ENCODE measurements at places on chromosomes 4 and X. TPM values are rescaled to one million over a fixed set of nuclear protein-coding genes. Genes with fewer than 3 reads are reported as not detected.

DNA sequence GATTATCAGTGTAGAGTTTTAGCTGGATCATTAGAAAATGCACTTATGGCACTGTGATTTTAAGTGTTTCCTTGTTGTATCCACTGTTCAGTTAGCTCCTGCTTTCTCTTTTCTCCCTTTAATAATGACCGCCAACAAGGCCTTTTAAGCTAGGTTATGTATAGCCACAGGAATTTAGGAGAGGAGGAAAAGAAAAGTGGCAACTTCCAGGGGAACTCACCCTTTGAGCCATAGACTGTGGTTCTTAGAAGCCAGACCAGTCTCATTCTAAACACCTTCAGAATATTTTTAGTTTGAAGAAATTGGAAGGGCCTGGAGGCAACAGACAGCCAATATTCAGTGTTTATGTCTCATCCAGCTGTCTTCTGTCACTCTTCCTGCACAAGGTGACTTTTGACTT, 6.1 kb downstream of the FGF2 start:
- no peak overlapping the region for H3K4me3 ChIP-seq
- no peak overlapping the region for H3K27ac ChIP-seq
- DNase-seq, result no peak
- no peaks in the 10 kb centered on the region for H3K36me3 ChIP-seq
- 0 out of 2 replicates have a peak, but pooled peaks cover 7% of the 10 kb centered on the region for H3K4me1 ChIP-seq
- H3K27me3 ChIP-seq, result no peaks in the 10 kb centered on the region

- no peak for DNase-seq
- H3K4me3 ChIP-seq, result no peak overlapping the region
- no peak overlapping the region for H3K27ac ChIP-seq
Measured at GRCh38 chrX:2220296-2220695, 280.5 kb downstream of the DHRSX start.

- no peak within 1 kb of the TSS for H3K4me3 ChIP-seq
- no peak for DNase-seq
- H3K27ac ChIP-seq, result no peak within 1 kb of the TSS
- no peaks in the 10 kb centered on the region for H3K36me3 ChIP-seq
- no peaks in the 10 kb centered on the region for H3K4me1 ChIP-seq
Measured at GRCh38 chrX:66638591-66639500, at the start of gene EDA2R. TSS of gene EDA2R (minus strand) at chrX:66639078. CDS start at chrX:66616020, 23,058 bp downstream.

GRCh38 chr4:48296365-48296764, 26.7 kb upstream of the TEC start:
- H3K4me1 ChIP-seq, result no peaks in the 10 kb centered on the region
- no peak for DNase-seq
- no peaks in the 10 kb centered on the region for H3K27me3 ChIP-seq

- H3K4me3 ChIP-seq, result no peak overlapping the region
- DNase-seq, result no peak
- no peak overlapping the region for H3K27ac ChIP-seq
- no peaks in the 10 kb centered on the region for H3K4me1 ChIP-seq
- H3K27me3 ChIP-seq, result no peaks in the 10 kb centered on the region
Measured at GRCh38 chrX:42491137-42491907, 286.6 kb downstream of the PPP1R2C start.

DNA sequence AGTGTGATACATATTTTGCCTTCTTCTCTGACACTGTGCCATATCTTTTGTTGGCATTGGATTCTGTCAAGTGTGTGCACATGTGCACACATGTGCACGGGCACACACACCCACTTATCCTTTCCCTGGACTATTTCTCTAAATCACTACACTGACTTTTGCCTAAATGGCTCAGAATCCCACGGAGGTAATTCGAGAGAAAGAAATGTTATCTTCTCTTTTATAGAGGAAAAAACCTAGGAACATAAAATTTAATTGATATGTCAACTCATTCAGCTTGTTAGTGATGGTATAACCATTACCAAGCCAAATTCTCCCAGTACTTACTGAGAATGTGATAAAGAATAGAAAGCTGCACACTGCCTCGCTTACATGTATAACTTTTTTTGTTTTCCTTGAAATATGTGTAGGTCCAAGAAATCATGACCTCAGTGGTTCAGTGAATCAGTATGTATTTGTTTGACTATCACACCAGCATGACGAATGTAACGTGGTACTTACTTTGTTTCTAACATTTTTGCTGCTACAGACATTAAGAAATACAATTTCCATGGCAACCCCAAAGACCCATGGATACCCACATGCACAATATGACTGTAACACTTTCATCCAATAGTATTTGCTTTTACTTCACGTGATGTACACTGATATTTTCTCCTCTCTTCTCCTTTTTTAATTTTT, 163.0 kb downstream of the PCDH7 start:
- no peak for DNase-seq
- H3K36me3 ChIP-seq, result no peaks in the 10 kb centered on the region
- no peaks in the 10 kb centered on the region for H3K27me3 ChIP-seq
- H3K4me1 ChIP-seq, result no peaks in the 10 kb centered on the region
- no peak overlapping the region for H3K4me3 ChIP-seq

- no peak overlapping the region for H3K27ac ChIP-seq
- no peaks in the 10 kb centered on the region for H3K27me3 ChIP-seq
- H3K36me3 ChIP-seq, result no peaks in the 10 kb centered on the region
- H3K4me1 ChIP-seq, result no peaks in the 10 kb centered on the region
- DNase-seq, result no peak
- H3K4me3 ChIP-seq, result no peak overlapping the region
Measured at GRCh38 chrX:74529311-74529710, 85.1 kb downstream of the RLIM start.

DNA sequence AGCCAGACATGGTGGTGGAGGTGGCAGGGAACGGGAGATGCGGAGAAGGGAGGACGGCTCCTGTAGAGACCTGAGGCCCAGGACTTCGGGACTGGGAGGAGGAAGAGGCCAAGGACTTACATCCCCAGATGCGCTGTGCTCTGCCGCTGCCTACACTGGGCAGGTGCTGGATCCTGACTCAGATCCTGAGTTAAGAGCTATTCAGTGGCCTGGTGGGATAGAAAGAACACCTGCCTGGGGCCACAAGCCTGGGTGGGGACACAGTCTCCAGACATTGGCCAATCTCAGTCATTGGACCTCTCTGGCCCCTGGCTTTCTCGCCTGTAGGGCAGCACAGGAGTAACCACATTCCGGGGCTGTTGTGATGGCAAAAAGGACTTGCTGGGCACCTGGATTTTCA, 10.9 kb upstream of the MSX1 start:
- no peak overlapping the region for H3K27ac ChIP-seq
- no peaks in the 10 kb centered on the region for H3K36me3 ChIP-seq
- H3K4me1 ChIP-seq, result no peaks in the 10 kb centered on the region
- no peaks in the 10 kb centered on the region for H3K27me3 ChIP-seq

- no peaks in the 10 kb centered on the region for H3K36me3 ChIP-seq
- no peaks in the 10 kb centered on the region for H3K27me3 ChIP-seq
- DNase-seq, result no peak
- H3K4me3 ChIP-seq, result no peak overlapping the region
Measured at GRCh38 chrX:119735467-119735866, 22.9 kb upstream of the SOWAHD start.

DNA sequence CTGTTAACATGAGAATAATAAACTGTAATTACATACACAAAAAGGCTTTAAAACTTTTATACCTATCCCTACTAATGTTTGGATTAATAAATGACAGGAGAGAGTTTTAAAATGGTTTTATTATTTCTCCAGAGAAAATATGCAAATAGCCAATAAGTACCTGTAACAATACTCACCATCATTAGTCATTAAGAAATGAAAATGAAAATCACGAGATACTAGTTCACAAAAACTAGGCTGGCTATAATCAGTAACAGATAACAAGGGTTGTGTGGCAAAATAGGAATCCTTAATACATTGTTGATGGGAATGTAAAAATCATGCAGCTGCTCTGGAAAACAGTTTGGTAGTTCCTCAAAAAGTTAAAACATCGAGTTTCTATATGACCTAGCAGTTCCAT, 25.2 kb upstream of the AP1AR start:
- H3K27ac ChIP-seq, result no peak overlapping the region
- no peak overlapping the region for H3K4me3 ChIP-seq
- no peaks in the 10 kb centered on the region for H3K4me1 ChIP-seq
- no peaks in the 10 kb centered on the region for H3K36me3 ChIP-seq

- H3K4me1 ChIP-seq, result no peaks in the 10 kb centered on the region
- no peak overlapping the region for H3K27ac ChIP-seq
- no peak overlapping the region for H3K4me3 ChIP-seq
- no peaks in the 10 kb centered on the region for H3K27me3 ChIP-seq
Measured at GRCh38 chr4:56289934-56290333, 97.4 kb downstream of the AASDH start.

GRCh38 chr4:24056289-24056688, 166.4 kb upstream of the PPARGC1A start:
- H3K4me3 ChIP-seq, result no peak overlapping the region
- no peak for DNase-seq
- H3K27me3 ChIP-seq, result no peaks in the 10 kb centered on the region

GRCh38 chrX:155632431-155633100, 19.8 kb upstream of the TMLHE start:
- H3K4me1 ChIP-seq, result no peaks in the 10 kb centered on the region
- no peaks in the 10 kb centered on the region for H3K27me3 ChIP-seq
- H3K27ac ChIP-seq, result no peak overlapping the region
- DNase-seq, result no peak
- no peaks in the 10 kb centered on the region for H3K36me3 ChIP-seq
- no peak overlapping the region for H3K4me3 ChIP-seq

DNA sequence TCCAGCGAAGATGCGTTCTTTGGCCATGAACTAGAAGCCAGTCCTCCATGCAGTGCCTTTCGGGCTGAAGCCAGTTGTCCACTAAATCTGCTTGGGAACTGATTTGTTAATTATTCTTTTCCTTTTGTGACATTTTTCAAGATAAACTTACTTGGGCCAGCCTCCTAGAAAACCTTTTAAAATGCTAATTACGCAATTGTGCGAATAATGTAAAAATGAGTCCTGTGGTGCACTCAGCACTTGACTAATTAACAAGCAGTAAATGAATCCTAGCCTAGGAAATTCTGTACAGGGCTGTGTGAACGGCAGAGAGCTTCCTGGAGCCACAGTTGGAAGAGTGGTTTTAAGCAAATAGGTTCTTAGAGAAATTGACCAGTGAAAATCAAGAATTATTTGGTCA, 149.9 kb upstream of the SCML1 start:
- no peak overlapping the region for H3K4me3 ChIP-seq
- no peaks in the 10 kb centered on the region for H3K36me3 ChIP-seq
- no peak overlapping the region for H3K27ac ChIP-seq
- DNase-seq, result no peak
- peaks cover 44% of the 10 kb centered on the region for H3K4me1 ChIP-seq
- H3K27me3 ChIP-seq, result no peaks in the 10 kb centered on the region

DNA sequence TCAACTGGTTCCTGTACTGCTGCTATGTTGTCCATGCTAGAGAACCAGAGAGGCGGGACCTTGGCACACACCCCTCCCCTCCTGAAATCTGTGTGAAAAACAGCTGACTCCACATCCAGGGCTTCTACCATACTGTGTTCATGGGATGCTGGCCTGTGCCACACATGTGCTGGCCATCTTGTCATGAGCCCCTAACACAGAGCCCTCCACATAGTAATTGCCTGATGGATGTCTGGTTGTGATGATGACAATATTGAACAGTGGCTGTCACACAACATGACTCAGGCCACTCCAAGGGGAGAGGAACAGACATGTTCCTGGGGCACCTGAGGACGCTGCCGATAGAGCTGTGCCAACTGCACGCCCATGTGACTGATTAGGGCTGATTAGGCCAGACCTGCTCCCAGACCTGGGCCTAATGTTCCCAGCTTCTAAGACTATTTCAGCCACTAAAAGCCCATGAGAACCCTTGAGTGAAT, 13.1 kb downstream of the SLC25A5 start:
- no peak overlapping the region for H3K27ac ChIP-seq
- H3K36me3 ChIP-seq, result no peaks in the 10 kb centered on the region
- no peak for DNase-seq
- peaks cover 24% of the 10 kb centered on the region for H3K4me1 ChIP-seq

- no peaks in the 10 kb centered on the region for H3K27me3 ChIP-seq
- no peak for DNase-seq
Measured at GRCh38 chr4:54574500-54574899, 83.3 kb upstream of the KIT start.

GRCh38 chr4:183035726-183036415, 63.2 kb upstream of the WWC2 start:
- H3K4me1 ChIP-seq, result no peaks in the 10 kb centered on the region
- DNase-seq, result no peak
- no peaks in the 10 kb centered on the region for H3K36me3 ChIP-seq

- no peaks in the 10 kb centered on the region for H3K36me3 ChIP-seq
- no peak for DNase-seq
- no peak overlapping the region for H3K27ac ChIP-seq
- no peak overlapping the region for H3K4me3 ChIP-seq
- no peaks in the 10 kb centered on the region for H3K4me1 ChIP-seq
Measured at GRCh38 chr4:99594818-99595217, 20.2 kb downstream of the MTTP start.

- peak overlapping the region; percentile 47 for H3K27ac ChIP-seq
- peaks cover 30% of the 10 kb centered on the region for H3K4me1 ChIP-seq
- H3K27me3 ChIP-seq, result no peaks in the 10 kb centered on the region
- no peak for DNase-seq
Measured at GRCh38 chr4:123546573-123547060, 150.0 kb downstream of the SPRY1 start.

DNA sequence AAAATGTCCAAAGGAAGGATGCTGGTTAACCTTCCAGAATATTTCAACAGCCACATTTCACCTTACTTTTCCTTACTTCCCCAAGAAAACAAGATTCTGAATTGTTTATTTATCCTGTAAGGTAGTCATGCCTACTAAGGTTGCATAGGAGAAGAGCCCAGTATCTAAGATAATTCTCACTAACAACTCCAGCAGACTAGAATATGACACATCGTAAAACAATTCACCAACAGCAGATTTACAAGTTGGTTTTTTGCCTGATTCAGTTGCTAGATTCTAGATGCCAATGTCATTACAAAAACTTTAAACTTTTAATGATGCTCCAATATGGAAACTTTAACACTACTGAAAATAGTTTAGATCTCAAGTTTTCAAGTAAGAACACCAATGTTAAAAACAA, 176.4 kb downstream of the IL13RA2 start:
- no peak for DNase-seq
- no peaks in the 10 kb centered on the region for H3K27me3 ChIP-seq
- H3K4me1 ChIP-seq, result peaks cover 7% of the 10 kb centered on the region
- no peaks in the 10 kb centered on the region for H3K36me3 ChIP-seq

- H3K4me3 ChIP-seq, result no peak overlapping the region
- H3K27ac ChIP-seq, result no peak overlapping the region
- no peaks in the 10 kb centered on the region for H3K36me3 ChIP-seq
Measured at GRCh38 chr4:3874028-3874415, 107.8 kb downstream of the ADRA2C start.

- no peak overlapping the region for H3K4me3 ChIP-seq
- H3K27ac ChIP-seq, result no peak overlapping the region
- no peaks in the 10 kb centered on the region for H3K36me3 ChIP-seq
- no peaks in the 10 kb centered on the region for H3K27me3 ChIP-seq
- DNase-seq, result no peak
Measured at GRCh38 chr4:4642496-4643000, 100.7 kb upstream of the STX18 start.

ZCCHC18 gene
- total RNA-seq, result not detected

SEPTIN11 gene
- 48.1 TPM for total RNA-seq

RHOXF2B gene
- total RNA-seq, result not detected

PAGE5 gene
- not detected for total RNA-seq

PWWP3B gene
- total RNA-seq, result not detected

PARM1 gene
- total RNA-seq, result 0.44 TPM
